Stimulated activated CD8-positive, alpha-beta memory T cell treated with anti-CD3 and anti-CD28 coated beads, Interleukin-7, amount 100 ng/mL, for 4 hours (primary cell): ENCODE measurements at places on chromosomes 6 and 20.

DNA sequence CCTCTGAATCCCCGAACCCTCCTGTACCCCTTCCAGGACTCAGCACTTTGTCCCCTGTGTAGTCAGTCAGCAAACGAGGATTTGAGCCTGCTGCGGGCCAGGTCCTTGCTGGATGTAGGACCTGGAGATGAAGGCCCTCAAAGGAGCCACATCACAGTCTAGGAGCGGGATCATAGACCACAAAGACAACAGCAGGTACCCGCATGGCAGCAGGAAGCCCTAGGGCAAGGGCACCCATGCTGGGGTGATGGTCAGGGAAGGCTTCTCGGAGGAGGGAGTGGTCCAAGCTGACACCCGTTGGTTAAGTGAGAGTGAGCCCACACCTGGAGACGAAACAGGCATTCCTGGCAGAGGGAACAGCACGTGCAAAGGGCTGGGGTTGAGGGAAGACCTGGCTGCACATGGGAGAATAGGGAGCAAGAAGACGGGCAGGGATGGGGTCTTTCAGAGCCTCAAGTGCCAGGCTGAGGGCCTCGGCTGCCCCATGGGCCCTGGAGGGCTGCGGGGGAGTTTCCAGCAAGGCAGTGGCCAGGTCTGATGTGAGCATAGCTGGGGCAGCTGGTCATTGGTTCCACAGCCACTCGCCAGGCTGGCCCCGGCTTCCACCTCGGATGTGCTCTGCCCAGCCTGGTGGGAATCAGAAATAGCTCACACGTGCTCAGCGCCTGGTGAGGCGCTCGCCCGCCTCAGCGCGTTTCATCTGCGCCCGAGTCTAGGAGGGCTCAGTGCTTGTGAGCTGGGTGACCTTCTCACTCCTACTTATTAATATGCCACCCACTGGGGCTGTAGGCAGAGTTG is 15.0 kb downstream of the DLGAP4 start:
- no peak for DNase-seq

GRCh38 chr20:38407321-38407720 is 27.8 kb downstream of the SNHG17 start:
- no peak for DNase-seq

DNA sequence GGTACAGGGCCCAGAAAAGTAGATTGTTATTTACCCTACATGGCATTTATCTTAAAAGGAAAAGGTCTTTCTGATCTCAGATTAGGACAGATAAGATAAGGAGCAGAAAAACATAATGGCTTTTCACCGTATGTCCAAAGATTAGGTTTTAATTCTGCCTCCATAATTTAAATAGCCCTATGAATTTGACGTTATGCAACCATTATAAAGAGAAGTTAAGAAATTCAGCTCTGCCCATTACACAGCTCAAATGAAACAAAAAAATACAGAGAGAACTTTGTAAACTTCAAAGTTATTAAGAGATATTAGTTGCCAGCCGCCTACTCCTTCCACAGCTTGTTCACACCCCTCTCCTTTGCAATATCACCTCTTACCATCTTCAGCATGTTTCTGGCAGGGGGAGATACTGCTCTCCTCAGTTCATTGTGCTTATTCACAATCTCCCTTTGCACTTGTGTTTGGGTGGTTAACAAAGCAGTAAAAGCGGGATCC is 8.1 kb downstream of the CRISP3 start:
- no peak for DNase-seq

DNA sequence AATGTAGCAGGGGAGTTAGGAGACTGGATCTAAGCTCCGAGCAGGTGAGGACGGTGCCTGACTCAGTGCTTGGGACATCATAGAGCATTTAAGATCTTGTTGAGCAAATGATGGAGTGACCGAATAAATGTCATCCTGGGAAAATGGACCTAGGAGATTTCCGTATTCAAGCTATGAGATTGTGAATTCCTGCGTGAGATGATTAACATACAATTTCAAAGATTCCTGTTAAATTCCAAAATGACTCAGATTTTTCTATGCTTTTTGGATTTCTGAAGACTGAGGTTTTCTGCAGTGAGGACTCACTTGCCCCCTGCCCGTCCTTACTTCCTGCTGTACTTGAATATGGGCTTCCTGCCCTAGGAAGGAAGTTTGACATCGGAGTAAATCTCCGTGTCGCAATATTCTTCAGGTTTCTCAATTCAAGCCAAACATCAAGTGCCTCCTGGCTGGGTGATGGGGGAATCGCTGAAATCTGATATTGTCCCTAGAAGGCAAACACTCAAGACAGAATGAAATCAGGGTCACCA is 5.2 kb downstream of the SYTL3 start:
- DNase-seq = no peak

DNA sequence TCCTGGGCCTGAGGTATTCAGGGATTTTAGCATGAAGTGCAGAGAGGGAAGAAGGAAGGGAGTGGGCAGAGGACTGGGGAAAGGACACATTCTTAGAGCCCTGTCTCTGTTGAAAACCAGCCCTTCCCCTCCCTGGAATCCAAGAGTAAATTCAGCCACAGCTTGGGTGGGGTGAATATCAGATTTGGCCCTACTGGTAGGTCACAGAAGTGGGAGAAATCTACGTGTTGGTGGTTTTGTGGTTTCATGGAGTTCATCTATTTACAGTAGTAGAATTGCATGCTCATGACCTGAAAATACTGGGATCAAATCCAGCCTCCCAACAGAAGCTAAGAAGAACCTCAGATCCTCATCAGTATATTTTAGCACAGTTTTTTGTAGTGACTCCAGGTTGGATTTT is 404.4 kb downstream of the BMP2 start:
- no peak for DNase-seq

GRCh38 chr6:111952821-111953540 is 79.7 kb upstream of the FYN start:
- DNase-seq = no peak

DNA sequence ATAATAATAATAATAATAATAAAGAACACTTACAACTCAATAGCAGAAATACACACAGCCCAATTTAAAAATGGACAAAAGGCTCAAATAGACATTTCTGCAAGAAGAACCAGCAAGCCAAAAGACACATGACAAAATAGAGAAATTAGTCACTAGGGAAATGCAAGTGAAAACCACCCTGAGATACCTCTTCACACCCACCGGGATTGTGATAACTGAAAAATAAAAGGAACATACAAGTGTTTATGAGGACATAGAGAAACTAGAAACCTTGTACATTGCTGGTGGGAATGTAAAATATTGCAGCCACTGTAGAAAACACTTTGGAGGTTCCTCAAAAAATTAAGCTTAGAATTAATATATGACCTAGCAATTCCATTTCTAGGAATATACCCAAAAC is 59.2 kb downstream of the ZDHHC14 start:
- DNase-seq = no peak

GRCh38 chr6:142810952-142811514 is 133.9 kb downstream of the HIVEP2 start:
- no peak for DNase-seq

DNA sequence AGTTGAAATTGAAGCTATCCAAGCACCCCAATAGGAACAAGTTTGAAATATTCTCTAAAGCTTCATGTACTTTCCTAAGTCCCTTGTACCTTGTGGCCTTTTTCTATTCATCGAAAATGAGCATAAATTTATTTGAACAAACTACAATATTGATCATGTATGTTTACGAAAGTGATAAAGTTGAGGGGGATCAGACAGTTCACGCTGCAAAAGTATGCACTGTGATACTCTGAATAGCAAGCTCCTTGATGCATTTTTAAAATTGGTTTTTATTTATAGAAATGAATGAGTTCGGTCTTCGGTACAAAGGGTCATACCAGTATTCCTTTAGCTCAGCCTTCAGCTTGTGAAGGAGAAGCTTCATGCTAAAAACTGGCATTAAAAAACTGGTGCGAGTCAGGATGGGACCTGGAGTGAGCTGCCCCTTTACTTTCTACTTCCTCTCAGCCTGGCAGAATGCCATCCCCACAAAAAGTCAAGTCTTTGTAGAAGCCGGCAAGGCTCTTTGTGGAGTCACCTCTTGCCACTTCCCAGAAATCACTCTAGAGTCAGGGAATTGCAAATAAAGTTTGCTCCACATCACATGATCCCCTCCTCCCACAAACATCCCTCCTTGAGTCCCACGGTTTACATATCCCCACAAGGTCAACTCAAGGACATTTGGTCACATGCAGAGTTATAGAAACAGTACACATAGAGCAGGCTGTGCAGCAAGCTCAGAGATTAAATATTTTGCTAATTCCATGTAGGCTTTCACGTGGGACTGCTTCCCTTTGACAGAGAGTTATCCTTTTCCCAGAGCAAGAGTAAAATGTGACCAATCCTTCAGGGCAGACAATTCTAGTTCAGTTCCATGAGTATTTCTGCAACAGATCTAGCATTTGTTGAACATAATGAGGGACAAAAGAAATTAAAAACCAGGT is 34.6 kb upstream of the ADGRF1 start:
- no peak for DNase-seq

GRCh38 chr6:142339968-142340658 is 38.3 kb downstream of the ADGRG6 start:
- DNase-seq = no peak

DNA sequence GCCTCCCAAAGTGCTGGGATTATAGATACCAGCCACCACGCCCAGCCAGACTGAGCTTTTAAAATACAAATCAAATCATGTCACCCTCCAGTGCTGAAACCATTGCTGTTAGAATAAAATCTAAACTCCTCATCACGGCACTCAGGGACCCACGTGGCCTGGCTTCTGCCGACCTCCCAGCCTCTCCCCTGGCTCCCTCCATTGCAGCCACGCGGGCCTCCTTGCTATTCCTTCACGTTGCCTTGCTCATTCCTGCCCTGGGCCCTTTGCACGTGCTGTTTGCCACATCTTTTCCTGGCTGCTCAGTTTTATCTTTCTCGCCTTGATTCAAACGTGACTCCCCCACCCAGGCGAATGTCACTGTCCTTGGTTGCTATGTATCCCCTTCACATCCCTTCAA is 244.6 kb downstream of the PREX1 start:
- no peak for DNase-seq

DNA sequence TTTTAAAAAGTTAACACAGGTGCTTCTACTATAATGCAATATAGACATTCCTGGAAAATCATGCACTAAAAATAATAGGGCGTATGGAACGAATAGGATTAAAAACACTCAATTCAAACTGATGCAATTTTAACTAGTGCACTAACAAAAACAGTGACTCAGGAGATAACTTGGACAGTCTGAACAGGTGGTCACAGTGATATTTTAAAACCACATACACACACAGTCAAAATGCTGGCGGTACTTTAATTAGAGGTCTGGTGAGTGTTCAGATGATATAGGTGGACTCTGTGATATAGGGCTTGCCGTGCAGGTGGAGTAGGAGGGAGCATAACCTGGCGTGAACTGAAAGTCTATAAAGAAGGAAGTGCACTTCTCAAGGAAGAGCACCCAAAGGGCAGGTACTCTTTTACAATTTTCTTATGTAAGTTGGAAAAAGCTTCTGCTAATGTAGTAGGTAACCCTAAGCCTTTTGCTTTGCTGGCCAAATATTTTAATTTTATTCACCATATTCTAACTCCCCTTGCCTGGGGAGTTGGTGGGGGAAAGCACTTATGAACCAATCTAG is 41.9 kb upstream of the PLN start:
- DNase-seq = no peak

- DNase-seq = no peak
Measured at GRCh38 chr6:71033171-71033570, 76.3 kb upstream of the B3GAT2 start.

DNA sequence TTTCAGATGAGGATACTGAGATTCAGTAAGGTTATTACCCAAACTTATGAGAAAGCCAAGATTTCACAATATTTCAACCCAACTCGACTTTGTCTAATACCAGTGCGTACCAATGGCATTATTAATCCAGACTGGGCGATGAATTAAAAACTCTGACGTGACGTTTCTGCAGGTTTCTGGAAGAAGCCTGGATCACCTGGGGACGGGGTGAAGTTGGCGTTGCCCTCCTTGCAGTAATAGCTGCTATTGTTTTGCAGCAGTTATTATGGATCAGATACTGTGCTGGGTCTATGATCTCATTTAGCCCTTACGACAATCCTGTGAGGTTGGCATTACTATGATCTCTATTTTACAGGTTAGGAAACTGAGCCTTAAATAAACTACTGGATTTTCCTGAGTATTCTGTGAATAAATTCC is 569 bp upstream of the CDC5L start:
- DNase-seq = no peak

DNA sequence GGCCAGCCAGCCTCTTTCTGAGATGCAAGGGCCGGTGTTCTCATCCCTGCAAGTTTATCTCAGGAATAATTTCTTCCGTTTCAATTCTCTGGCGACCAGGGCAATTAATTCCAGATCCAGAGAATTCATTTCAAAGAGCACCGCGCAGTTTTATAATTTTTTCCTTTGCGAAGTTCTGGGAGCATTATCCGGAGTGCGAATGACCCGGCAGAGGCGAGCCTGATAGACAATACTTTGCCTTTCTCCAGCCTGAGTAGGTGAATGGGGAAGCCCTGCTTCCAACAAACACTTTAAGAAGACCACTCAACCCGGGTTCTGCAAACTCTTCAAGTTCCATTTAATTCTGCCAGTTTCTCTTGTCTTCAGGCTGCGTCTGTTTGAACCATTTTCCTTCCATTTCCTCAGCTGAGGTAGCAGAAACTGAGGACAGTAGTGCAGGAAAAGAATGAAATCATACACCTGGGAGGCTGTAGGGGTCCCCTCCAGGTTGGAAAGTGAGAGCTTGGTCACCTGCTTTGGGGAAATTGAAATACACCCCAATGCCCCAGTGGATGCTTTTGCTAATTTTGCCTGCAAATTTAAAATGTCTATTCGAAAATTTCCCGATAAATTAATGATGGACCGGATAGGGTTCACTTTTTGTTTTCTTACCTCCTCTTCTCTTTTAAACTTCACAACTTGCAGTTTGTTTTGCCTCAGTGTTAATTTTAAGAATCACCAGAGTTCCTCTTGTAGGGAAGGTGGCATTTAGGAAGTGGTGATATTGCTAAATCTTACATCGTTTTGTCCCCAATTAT is 1.1 kb downstream of the VGLL2 start:
- no peak for DNase-seq

DNA sequence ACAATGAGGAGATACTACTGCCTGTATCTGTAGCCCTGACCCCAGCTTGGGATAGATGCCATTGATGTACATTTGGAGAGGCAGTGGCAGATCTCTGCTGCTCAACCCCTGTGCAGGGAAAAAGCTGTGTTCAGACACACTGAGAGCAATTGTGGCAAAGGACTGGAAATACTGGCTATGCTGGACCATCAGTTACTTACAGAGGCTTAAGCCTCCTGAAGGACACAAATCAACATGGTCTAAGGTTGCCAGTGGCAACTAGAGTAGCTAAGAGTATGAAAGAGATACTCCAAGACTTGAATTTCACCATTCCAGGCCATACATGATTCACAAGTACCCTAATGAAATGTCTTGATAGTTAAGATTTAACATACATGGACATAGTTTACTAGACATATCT is 32.4 kb upstream of the ENPP4 start:
- DNase-seq = no peak

GRCh38 chr6:14231501-14232280 is 114.1 kb downstream of the CD83 start:
- no peak for DNase-seq

- no peak for DNase-seq
Measured at GRCh38 chr20:34363465-34364222, 571 bp downstream of the ITCH start.
